H9 (cell line): ENCODE measurements at places on chromosomes 4 and X.

GRCh38 chr4:85826060-85826678, 351.2 kb downstream of the ARHGAP24 start:
- peak; percentile 58 for DNase-seq

GRCh38 chrX:43165343-43165920, 387.5 kb upstream of the PPP1R2C start:
- DNase-seq, result no peak

- DNase-seq, result no peak
Observed at GRCh38 chrX:103201041-103201440, 13.9 kb upstream of the BEX4 start.

- no peak for DNase-seq
Observed at GRCh38 chrX:25067271-25068172, 51.8 kb upstream of the ARX start.

DNA sequence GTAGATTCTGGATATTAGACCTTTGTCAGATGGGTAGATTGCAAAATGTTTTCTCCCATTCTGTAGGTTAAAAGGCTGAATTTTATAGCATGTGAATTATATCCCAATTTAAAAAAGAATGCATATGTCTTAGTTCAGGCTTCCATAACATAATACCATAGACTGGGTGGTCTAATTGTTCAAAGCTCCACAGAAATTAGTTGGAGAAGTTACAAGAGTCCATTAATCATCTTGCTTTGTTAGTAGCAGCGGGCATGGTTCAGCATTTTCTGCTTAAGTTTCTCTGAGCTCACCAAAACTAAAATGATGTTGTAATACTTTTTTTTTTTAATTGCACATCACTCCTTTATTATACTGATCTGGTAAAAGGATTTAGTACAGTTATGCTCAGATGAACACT, 1.8 kb downstream of the PGAM4 start:
- no peak for DNase-seq
